DMS79 (cell line): ENCODE measurements at places on chromosomes 5 and 9.

- no peak for DNase-seq
These were observed 90.7 kb downstream of the LPAR1 start for GRCh38 chr9:110947491-110948044.

DNA sequence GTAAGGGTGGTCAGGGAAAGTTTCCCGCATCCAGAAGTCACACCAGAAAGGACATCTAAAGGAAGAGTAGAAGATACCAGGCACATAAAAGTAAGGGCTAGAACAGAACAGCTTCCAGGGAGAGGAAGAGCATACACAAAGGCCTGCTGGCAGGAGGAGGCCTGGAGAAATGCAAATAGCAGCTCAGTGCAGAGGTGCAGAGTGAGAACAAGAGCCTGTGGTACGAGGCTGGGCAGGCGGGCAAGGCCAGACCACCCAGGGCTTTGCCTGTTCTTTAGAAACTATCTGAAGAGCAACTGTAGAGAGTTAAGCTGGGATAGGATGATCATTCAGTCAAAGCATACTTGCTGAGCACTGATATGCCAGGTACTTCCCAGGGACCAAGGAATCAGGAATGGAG lies 115.3 kb downstream of the DROSHA start:
- DNase-seq = no peak

GRCh38 chr5:137040024-137040423 lies 459.1 kb downstream of the SPOCK1 start:
- DNase-seq = no peak

GRCh38 chr5:153896701-153897100 lies 142.0 kb downstream of the FAM114A2 start:
- peak; percentile 64 for DNase-seq

DNA sequence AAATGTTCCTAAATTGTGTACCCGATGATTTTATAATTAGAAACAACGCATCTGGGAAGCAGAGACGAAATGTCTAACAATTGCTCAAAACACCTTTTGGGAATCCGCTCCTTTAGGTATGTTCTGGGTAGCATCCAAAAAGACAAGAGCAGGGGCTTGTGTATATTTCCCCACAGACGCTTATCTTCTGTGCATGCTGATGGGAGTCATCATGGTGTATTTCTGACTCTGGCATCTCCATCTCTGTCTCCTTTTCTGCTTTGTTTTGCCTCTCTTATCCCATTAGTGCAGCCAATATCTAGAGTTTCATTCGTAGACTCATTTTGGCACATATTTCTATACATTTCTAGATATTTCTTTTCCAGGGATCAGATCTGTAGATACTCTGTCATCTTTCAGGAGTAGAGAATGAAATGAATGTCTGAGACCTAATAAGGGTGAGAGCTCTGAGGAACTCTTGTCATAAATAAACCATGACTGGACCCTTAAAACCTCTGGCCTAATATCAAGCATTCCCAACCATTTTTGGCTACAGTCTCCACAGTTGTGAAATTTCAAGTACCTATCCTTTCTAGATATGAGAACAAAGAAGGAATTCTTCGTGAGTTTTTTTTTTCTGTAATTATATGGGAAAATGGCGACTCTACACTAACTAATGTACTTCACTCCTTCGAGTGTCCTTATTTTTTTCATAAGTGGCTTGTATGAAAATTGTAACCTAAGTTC lies 508.2 kb downstream of the ACTL7B start:
- no peak for DNase-seq

- DNase-seq = no peak
These were observed 15.0 kb downstream of the TBC1D2 start for GRCh38 chr9:98240475-98240874.

DNA sequence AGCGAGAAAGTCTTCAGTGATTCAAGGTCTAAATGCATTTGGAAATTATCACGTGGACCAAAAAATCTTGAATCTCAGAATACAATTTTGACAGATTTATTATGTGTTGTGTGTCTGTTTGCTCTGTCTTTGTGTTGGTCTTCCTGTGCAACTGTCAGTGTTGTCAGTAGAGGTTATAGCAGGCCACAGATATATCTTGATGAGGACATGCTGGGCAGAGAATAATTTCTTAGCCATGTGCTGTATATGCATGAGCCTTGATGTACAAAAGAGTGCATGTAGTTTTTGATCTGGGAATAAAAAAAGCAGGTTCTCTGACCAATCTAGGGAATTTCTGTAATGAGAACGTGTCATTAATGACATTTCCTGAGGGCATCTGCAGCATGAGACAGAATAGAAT lies 57.6 kb downstream of the ZSWIM6 start:
- DNase-seq = no peak

- DNase-seq = peak; percentile 82
These were observed 6.3 kb downstream of the SLC35D2 start for GRCh38 chr9:96376891-96377874.

GRCh38 chr5:142210864-142211412 lies 102.4 kb downstream of the NDFIP1 start:
- no peak for DNase-seq

- no peak for DNase-seq
These were observed 264.0 kb downstream of the EPB41L4A start for GRCh38 chr5:112154940-112155686.

- DNase-seq = peak; percentile 2
These were observed at the start of gene FCHSD1 for GRCh38 chr5:141650851-141651727. TSS of gene FCHSD1 (minus strand) at chr5:141651418. CDS start at chr5:141651368, 50 bp downstream.
